ENCODE measurements at places on chromosomes 7 and 10. TPM values are rescaled to one million over a fixed set of nuclear protein-coding genes. Genes with fewer than 3 reads are reported as not detected.
A peak's percentile ranks its signal among the peaks of the same experiment; 100 is the strongest.

- no peak overlapping the region for H3K4me3 ChIP-seq
- no peaks in the 10 kb centered on the region for H3K4me1 ChIP-seq
- DNase-seq, result no peak
- H3K27me3 ChIP-seq, result no peaks in the 10 kb centered on the region
- H3K27ac ChIP-seq, result no peak overlapping the region
- H3K36me3 ChIP-seq, result no peaks in the 10 kb centered on the region
Observed at GRCh38 chr7:101319401-101319800, 2.2 kb downstream of the IFT22 start.

DNA sequence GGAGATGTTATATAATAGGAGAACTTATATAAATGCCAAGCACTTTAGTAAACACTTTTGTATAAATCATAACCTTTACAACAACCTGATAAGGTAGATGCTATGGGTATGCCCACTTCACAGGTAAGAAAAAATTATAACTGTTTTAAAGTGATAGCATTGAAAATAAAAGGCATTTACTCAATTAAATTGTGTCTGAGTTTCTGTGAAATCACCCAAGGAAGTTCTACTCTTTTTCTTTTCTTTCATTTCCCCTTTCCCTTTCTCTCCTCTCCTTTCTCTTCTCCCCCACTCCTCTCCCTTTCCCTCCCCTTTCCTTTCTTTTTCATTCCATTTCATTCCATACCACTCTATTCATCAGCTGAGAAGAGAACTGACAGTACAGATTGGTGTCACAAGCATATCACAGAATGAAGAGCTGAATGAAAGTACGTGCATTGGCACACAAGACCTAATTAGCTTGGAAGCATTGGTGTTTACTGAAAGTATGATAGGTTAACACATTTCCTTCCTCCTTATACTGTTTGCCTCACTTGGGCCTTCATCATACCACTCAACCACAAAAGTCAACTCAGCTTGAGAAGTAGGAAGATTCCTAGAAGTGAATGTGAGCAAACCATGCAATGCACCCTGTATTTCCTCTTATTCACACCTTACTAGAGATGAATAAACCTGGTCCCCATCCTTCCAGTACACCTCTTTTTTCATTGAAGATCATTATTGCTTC lies 117.9 kb upstream of the AGR3 start:
- no peaks in the 10 kb centered on the region for H3K27me3 ChIP-seq
- no peak overlapping the region for H3K4me3 ChIP-seq
- H3K36me3 ChIP-seq, result no peaks in the 10 kb centered on the region
- no peaks in the 10 kb centered on the region for H3K4me1 ChIP-seq
- no peak overlapping the region for H3K27ac ChIP-seq

DNA sequence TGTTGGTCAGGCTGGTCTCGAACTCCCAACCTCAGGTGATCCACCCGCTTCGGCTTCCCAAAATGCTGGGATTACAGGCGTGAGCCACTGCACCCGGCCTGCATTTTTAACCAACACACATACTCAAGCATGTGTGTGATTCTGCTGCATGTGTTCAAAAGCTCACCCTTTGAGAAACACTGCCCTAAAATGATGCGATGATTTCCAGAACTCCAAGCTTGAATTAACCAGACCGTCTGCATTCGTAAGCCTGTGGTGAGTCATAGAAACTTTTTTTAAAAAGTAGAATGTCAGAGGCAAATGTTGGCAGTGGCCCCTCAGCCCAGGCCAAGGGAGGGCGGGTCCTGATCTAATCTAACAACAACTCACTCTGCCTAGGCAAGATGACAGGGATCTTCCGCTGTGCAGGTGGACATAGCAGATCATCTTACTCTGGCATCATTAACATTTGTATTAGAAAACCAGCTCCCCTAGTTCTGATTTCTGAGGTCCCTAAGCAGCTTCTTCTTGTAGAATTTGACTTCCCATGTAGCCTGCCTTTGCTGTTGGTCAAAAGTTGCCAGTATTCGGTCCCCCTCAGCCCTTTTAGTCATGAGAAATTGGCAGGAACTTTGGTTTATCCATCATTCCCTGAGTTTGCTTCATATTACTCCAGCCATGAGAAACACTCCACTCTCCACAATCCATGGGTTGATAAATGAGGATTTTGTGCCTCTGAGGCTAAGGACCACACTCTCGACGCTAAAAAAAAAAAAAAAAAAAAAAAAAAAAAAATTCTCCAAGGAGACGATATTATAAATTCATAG lies 190.4 kb downstream of the SKIDA1 start:
- no peak overlapping the region for H3K4me3 ChIP-seq
- peak; percentile 79 for DNase-seq
- H3K36me3 ChIP-seq, result no peaks in the 10 kb centered on the region
- H3K27me3 ChIP-seq, result no peaks in the 10 kb centered on the region
- H3K4me1 ChIP-seq, result no peaks in the 10 kb centered on the region

DNA sequence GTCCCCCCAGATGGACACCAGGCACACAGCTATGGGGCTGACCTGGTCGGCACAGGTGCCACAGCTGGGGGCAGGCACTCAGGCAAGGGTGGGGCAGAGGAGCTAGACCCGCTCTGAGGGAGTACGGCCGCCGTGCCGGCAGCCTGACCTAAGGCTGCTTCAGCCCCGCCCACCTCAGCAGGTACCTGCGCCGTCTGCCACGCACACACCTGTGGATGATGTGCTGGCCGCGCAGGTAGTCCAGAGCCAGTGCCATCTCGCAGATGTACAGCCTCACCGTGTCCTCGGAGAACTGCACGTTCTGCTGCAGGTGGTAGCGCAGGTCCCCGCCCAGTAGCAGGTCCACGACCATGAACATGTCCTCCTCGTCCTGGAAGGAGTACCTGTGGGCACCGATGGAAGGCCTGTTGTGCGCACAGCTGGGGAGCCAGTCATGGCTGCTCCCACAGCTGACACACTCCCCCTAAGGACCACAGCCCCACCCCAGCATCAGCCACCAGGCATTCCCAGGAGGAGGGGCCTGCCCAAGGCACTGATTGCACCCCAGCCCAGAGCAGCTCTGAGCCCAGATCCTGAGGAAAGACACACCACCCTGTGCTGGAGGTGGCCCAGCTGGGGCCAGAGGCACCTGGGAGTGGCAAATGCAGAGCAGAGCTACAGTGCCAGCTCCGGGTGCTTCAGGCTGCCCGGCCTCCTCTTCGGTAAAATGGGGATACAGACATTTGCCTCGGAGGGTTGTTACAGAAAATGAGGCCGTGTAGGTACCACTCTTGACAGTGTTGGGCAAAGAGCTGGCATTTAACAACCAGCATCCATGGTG lies 40.0 kb downstream of the DPYSL4 start:
- DNase-seq, result no peak
- H3K27ac ChIP-seq, result no peak overlapping the region
- no peaks in the 10 kb centered on the region for H3K27me3 ChIP-seq
- no peak overlapping the region for H3K4me3 ChIP-seq

DNA sequence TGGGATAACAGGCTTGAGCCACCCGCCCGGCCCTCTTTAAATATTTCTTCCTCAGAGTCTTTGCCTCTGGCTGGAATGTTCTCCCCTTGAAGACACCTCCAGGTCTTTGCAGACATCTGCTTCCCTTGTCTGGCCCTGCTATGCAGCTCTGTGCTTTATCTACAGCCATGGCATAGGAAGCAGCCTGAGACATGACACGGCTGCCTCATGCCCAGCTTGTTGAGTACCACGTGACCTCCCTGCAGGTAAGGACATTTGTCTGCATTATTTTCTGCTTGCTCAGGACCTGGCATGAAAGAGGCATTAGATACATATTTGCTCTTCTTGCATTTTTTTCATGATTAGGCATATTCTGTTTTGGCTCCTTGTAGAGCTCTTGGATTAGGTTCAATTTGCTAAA lies 113.8 kb upstream of the KLF6 start:
- peak; percentile 93 for DNase-seq
- no peak overlapping the region for H3K27ac ChIP-seq
- no peaks in the 10 kb centered on the region for H3K36me3 ChIP-seq
- H3K4me3 ChIP-seq, result no peak overlapping the region

SFRP5 gene
- 0.23 TPM for total RNA-seq

DNA sequence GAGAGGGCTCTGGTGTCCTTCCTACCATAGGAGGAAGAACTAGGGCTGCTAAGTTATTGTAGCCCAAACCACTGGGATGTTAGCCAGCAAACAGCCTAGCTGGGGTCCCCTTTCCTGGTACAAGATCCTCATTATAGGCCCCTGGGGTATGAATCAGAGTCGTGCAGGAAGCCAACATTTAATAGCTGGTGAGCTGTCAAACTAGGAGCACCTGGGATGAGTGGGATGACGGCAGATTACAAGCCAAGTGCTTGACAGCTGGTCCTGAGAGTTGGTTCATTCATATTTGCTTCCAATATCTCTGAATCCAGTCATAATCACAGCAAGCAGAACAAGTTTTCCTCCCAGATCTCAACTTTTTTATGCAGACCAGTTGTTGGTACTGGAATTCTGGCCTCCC lies 25.1 kb upstream of the DNAJB12 start:
- no peaks in the 10 kb centered on the region for H3K36me3 ChIP-seq
- H3K4me1 ChIP-seq, result no peaks in the 10 kb centered on the region
- no peak overlapping the region for H3K27ac ChIP-seq
- no peaks in the 10 kb centered on the region for H3K27me3 ChIP-seq

DNA sequence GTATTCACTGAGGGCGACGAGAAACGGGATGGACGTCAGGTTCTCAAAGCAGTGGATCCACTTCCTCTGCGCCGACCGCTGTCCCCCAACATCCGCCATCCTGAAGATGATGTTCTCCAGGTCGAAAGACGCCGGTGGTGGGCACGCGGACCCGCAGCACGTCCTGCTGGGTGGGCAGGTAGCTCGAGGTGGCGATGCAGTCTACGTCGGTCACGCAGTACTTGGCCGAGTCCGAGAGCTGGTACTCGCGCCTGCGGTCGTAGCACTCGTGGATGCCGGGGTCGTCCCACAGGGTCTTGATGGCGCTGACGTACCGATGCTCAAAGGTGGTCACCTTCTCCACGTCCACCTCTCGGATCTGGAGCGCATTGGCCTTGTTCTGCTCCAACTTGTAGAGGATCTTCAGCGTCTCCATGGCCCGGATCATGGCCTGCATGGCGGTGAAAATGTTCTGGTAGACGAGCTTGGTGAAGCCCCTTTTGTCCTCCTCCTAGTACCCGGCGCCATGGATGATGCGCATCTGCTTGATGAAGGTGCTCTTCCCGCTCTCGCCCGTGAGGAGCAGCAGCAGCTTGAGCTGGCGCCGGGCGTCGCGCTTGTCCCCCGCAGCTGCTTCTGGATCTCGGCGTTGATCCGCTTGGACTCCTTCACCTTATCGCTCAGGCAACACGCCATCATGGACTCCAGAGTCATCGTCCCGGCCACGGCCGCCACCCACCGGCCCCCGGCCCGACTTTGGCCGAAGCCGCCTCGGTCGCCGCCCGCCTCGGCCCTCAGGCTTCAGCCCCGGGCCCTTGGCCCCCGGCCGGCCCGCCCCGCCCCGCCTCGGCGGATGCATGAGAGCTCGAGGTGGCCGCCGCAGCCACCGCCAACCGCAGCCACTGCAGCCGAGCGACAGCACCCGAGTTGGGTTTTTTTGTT lies 122.9 kb upstream of the KCTD7 start:
- DNase-seq, result no peak
- no peaks in the 10 kb centered on the region for H3K27me3 ChIP-seq

- no peak overlapping the region for H3K4me3 ChIP-seq
- peak; percentile 22 for DNase-seq
- H3K27ac ChIP-seq, result no peak overlapping the region
- no peaks in the 10 kb centered on the region for H3K36me3 ChIP-seq
- H3K4me1 ChIP-seq, result no peaks in the 10 kb centered on the region
Observed at GRCh38 chr10:66180581-66181318, 745.1 kb upstream of the LRRTM3 start.

DNA sequence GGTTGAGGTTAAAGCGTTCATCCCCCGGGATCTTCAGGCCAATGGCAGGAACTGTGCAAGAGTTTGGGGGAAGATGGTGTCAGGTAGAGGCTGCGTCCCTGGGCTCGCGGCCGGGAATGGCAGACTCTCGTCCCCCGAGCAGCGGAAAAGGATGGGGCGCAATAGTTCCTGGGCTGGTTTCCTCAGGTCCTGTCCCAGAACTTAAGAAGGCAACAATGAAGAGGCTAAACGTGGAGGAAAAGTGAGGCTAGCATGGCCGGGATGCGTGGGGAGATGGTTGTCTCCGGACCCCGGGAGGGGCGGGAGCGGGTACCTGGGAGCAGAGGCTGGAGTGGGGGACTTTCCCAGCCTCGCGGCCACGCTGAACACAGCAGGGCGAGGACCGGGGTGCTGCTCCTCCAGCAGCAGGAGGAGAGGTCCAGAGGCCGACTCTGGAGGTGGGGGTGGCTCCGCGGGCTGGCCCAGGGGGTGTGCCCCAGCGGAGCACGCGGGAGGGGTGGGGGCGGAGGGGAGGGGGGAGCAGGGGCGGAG lies 882 bp downstream of the IRF5 start:
- no peaks in the 10 kb centered on the region for H3K27me3 ChIP-seq
- H3K36me3 ChIP-seq, result no peaks in the 10 kb centered on the region
- peak overlapping the region; percentile 58 for H3K4me3 ChIP-seq
- H3K4me1 ChIP-seq, result peaks cover 5% of the 10 kb centered on the region

SPDYE6 gene
- 0.85 TPM for total RNA-seq

- H3K4me3 ChIP-seq, result no peak overlapping the region
- DNase-seq, result no peak
- no peaks in the 10 kb centered on the region for H3K27me3 ChIP-seq
- no peak overlapping the region for H3K27ac ChIP-seq
Observed at GRCh38 chr10:13503745-13504463, 24.9 kb downstream of the BEND7 start.

TRIL gene
- total RNA-seq, result 3.5 TPM

DNA sequence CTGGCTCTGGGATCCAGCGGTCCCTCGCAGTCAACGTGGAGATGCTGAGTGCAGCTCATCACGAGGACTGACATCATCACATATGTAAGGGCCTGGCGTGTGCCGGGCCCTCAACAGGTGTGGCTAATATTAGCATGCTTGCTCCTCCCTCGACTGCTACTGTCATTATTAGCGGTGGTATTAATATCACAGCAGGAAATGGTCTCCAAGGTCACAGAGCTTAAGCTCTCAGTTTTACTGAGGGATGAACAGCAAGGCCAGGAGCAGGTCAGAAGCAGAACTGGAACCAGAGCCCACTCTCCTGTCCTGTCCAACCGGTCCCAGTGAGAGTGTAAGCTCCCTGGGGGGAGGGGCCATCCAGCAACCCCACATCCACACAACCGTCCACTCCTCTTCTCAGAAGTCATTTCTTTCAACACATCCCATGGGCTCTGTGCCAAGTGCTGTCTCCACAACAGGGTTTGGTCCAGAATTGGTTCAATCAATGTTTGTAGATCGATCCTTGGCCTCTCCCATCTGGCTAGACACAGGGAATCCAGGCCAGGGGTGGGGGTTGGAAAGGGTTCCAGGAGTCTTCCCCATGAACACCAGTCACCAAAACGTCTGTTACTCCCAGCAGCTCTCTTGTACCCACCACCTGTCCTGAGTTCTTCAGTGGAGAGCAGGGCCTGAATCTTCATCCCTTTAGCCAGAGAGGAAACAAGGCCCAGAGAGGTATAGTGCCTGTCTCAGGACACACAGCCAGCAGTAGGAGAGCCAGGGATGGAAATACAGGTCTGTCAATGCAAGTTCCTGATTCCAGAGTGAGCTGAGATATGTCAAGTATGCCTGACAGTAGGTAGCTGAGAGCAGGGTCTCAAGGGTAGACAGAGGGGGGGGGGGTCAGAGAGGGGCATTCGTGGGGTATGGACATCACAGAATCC lies 45.3 kb upstream of the ZMIZ1 start:
- H3K4me3 ChIP-seq, result no peak overlapping the region
- H3K27ac ChIP-seq, result no peak overlapping the region
- no peak for DNase-seq
- no peaks in the 10 kb centered on the region for H3K4me1 ChIP-seq
- no peaks in the 10 kb centered on the region for H3K27me3 ChIP-seq

Data from prostate gland (tissue), 2 donors.